ENCODE measurements at places on chromosomes 5 and 9.

- no peak for DNase-seq
Measured at GRCh38 chr5:98581112-98581997, 192.1 kb upstream of the RGMB start.

DNA sequence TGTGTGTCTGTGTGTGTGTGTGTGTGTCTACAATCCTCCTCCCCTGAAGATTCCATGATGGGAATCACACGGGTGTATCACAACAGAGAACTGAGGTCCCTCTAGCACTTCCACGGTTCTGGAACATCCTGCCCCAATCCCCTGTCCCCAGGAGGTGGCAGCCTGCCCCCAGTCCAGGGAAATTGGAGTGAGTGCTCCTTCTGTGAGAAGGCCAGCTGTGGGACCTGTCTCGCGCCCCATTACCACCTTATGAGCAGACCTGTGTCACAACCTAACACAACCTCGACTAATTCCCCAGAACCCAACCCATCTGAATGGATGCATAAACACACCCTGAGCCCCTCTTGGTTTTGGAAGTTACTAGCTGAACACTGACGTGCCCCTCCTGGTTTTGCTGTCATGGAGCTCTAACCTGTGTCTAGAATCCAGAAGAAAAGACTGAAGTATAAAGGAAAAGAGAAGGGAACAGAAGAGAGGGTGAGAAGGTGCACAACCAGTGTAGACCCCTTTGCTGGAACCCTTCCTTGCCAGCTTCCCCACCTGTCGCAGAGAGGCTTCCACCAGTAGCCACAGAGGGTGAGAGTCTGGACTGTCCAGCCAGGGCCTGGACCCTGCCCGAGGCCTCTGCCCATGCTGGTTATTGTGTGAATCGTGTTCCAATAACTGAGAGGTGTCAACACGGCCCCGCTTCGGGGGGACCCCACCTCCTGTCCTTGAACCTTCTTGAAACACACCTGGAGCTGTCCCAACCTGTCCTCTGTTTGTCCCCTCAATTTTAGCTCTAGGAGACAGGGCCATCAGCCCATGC is 3.4 kb downstream of the BTNL9 start:
- no peak for DNase-seq

- no peak for DNase-seq
Measured at GRCh38 chr5:132280371-132281240, 13.6 kb upstream of the SLC22A4 start.

DNA sequence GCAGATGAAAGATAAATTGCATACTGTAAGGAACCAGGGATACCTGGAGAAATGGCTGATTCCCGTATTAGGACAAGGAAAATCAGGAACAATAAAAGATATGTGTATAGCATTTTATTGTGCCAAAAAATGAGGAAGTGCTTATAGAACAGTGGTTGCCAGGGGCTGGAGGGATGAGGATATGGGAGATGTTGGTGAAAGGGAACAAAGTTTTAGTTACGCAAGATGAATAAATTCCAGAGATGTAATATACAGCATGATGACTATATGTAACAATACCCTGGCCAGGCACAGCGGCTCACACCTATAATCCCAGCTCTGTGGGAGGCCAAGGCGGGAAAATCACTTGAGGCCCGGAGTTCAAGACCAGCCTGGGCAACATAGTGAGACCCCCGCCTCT is 101.8 kb downstream of the CDK5RAP2 start:
- DNase-seq: no peak

DNA sequence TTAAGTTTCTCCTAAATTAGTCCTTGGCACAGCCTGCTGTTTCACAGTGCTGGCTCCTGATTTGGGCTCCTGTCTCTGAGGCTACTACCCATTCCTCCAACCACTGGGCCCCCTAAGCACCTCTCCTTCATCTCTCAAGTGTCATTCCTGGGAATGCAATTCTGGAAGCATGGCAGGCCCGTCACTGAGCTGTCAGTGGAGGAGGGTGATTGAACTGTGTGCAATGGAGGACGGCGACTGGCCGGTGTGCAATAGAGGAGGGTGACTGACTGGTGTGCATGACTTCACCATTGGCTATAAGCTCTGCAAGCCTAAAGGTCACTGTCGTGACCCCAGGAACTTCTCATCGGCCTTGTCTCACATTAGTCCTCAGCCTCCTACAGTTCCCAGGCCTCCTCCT is 12.4 kb upstream of the IL17B start:
- no peak for DNase-seq

DNA sequence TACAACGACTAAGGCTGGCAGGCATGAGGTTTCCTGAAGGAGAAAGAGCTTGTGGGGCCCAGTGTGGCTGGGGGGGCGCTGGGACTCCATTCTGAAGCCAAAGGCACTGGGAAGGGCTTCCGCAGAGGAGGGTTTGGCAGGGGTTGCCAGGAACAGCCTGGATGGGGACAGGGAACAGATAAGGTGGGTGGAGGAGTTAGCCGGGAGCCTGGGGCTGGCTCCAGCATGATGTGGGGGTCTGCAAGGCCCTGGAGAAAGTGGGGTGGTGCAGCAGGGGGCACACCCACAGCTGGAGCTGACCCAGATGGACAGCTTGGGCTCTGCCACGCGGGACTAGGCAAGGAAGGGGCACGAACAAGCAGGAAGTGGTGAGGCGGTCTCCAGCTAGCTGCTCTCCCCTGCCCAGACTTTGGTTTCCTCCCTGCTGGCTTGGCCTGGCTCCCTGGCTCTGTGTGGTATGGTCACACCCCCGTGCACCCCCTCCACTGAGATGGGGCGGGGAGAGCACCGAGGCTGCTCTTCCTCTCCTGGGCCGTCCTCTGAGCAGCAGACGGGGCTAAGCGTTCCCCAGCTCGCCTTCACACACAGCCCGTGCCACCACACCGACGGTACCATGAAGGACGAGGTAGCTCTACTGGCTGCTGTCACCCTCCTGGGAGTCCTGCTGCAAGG is at the start of gene LTC4S:
Gene LTC4S (plus strand): TSS at position 519 of the 672 bp plus-strand sequence. CDS start 95 bp downstream, at position 614.
- no peak for DNase-seq

- DNase-seq: no peak
Measured at GRCh38 chr5:157624144-157624543, 28.1 kb downstream of the SOX30 start.

- no peak for DNase-seq
Measured at GRCh38 chr9:124128568-124129166, 117.1 kb downstream of the LHX2 start.

DNA sequence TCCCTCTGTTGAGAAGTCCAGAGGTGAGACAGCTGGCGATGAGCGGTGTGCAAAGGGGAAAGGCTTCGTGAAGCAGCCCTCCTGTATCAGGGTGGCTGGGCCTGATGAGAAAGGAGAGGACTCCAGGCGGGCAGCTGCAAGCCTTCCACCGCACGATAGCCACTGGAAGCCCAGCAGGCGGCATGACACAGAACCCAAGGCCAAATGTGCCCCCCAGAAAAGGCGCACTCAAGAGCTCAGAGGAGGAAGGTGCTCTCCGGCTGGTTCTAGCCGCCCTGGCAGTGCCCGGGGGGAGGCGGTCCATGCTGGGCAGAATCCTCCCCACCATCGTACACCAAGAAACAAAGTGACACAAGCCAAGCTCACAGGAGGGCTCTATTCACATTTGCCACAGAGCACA is 60.3 kb downstream of the TEX10 start:
- no peak for DNase-seq

GRCh38 chr9:33211695-33212393 is 28.1 kb upstream of the SPINK4 start:
- DNase-seq: no peak

DNA sequence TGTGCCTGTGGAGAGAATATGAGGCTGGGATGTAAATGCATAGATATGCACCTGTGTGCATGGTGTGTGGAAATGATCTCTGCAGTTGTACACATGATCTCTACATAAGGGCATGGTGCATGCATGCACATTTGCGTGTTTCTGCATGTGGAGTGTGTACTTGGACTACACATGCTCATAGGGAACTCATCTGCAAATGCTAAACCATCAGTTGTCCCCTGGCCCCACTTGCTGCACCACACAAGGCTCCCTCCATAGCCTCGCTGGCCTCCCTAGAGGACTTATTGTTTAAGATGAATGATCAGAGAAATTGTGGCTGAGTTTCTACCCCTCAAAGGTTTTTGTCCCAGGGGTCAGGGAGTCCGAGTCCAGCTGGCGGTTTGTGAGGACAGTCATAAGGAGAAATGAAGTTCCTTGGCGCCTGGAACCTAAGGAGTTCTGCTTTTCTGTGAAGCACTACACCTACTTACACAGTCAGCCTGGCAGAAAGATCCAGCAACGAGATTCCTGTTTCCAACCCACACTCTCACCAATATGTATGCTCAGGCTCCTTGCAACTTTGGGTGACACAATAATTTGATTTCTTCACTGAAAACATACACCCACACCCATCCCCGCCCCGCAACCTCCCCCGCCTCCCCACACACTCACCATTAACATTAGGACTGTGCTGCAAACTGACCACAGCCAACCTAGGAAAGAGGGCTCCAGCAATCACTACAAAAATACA is 79.9 kb upstream of the CPEB4 start:
- DNase-seq: no peak

GRCh38 chr5:40736103-40736875 is 19.5 kb downstream of the TTC33 start:
- no peak for DNase-seq

DNA sequence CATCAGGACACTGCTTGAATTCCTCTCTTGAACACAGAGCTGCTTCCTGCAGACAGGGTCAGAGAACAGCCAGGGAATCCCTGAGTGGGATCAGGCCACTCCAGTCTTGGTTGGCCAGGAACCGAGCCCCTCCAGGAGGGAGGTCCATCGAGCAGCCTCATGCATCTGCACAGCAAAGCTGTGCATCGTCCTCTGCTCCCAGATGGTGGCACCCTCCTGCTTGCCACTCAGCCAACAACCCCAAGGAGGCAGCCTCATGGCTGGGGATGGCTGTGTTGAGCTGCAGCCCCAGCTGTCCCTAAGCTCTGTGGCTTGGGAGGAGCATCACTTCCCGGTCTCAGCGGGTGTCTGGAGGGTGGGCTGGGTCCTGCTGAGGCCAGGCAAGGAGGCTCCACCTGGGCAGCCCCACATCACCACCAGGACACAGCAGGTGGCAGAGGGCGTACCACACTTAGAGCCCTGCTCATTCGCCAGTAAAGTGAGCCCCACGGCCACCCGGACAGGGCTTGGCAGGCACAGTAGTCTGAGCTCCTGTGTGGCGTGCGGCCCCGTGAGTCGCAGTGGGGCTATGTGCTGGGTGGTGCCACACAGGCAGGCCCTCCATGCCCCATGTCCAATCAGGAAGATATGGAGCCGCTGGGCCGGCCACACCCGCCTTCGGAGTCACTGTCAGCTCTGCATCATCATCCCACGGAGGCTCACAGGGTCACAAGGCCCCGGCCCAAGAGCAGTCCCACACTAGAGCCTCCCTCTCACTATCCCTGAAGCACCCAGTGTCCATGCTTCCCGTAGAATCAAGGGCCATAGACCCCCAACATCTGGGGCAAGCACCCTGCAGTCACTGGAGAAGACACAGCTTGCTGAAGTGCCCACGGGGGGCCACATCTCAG is 11.9 kb downstream of the LPCAT1 start:
- DNase-seq: no peak

DNA sequence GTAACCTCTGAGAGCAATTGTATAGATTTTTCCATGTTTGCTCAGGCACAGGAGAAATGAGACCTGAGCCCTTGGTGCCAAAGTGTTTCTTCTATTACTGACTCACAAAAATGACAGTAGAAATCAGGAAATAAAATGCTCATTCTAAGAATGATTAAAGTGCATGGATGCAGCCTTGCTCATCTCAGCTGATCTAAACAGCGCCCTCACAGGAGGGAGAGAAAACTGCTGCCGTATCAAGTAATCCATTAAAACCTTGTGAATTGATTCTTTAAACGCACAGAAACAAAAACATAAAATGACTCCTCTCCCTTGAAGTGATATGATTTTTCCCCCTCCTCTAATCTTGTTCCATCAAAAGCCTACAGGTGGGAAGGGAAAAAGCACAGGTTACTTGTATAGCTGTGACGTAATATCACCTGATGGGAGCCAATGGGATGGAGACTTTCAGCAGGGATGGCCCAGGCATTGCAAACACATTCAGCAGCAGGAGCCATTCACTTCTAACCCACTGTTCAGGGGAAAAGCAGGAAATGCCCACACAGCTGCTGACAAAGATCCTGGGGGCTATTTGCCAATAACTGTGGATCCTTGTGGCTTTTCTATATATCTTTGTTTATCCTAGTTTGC is 76.7 kb downstream of the PLCXD3 start:
- no peak for DNase-seq

Measured in non-pigmented ciliary epithelial cell (primary cell).